Left renal cortex interstitium (tissue), 4 donors: ENCODE measurements at places on chromosomes 7 and 10.

GRCh38 chr10:69891057-69891617, 89.4 kb downstream of the COL13A1 start:
- DNase-seq = no peak

DNA sequence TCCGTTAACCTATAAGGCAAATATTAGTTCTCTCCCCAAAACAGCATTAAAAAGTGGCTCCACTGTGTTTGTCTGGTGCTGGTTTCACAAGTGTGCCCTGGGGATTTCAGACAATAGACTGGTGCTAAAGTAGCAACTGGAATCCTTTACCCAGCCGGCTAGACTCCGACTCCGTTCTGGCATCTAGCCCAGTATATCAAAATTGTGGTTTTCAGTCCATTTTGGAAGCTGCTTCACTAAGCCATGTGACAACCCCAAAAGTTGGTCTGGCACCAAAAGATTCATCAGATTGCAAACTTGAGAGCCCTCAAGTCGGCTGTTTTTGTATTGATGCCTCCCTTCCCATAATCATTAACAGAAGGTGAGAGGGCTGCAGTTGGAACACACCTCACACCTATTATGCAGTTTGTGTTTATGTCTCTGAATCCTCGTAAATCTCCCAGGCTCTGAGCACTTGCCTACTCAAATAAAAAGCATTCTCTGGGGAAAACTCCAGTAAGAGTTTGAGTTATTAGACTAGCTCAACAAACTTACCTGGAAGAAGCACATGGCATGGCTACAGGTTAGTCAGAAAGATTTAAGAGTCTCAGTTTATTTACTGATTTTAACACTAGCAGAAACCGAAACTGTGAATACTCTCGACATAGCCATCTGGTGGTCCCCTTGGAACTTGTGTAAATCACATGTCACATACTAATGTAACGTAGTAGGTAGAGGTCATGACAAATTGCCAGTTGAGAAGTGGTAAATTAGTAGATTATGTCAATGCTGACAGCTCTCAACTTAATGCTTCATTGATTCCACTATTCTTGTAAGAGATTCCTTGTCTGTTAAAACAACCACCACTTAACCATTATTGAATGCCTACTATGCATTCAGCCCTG, 14.8 kb upstream of the WNT16 start:
- DNase-seq = no peak

DNA sequence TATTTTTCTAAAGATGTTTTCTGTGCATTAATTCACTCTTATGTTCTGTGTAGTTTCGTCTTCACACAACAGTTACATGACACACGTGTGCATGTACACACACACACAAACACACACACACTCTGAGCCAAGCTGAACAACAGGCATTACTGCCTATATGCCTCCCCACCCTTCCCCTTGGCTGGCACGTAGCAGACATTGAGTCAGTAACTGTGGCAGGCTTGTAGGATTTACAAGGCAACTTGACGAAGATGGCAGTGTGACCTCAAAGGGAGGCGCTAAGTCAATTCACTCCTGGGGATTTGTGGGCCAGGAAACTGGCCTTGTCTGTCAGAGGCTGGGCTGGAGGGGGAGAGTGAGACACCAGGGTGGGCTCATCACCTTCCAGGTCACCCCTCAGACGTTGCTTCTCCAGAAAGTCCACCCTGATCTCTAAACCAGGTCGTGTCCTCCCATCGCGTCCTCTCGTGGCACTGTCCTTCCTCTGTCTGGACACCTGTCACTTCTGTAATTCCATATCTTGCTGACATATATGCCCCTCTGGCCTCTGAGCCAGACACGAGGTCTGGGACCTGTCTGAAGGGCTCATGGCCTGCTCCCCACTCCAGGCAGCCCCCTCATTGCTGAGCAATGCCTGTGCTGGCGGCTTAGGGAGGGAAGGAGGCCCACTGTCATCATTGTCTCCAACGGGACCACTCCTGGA, 41.1 kb upstream of the INPP5A start:
- DNase-seq = no peak

DNA sequence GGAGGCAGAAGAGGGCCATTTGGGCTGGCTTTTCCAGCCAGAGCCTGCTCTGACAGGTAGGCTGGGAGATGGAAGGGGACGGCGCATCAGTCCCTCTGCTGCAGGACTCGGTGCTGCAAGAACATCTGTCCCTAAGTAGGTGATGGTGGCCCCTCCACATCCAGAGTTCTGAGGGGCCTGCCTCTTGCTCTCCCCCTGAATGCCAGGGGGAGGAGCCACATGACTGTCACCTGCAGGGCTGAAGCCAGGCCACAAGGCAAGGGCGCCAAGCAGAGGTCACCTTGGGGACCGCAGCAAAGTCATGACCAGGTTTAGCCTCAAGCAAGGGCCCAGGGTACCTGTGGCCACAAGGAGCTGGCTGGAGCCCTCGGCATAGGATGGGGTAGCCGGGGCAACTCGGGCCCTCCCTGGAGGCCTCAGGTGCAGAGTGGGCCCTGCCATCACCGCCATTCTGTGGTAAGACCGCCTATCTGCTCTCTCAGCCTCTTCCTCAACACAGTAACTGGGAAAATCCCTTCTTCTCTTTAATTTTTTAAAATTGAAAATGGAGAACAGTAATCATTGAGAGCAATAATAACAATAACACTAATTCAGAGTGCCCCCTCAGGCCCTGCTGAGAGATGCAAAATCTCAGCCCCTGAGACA, 99.3 kb downstream of the FAM53B start:
- DNase-seq = no peak

DNA sequence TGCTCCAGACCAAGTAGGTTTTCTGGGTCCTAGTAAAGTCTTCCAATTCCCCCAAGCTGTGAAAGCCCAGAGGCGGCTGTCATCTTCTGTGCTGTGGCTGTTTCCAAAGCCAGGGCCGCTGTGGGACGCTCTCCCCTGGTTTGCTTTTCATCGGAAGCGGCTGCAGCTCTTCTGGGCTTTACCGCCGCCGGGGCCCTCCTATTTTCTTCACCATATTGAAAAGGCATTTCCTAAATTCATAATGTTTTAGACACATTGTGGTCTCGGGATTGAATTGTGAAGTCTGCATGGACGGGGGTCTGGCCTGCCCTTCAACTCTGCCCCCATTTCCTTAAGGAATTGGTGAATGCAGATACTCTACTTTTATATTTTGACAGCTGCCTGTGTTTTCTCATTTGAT, 551.4 kb upstream of the MGMT start:
- no peak for DNase-seq

GRCh38 chr7:70131817-70132216, 533.5 kb downstream of the AUTS2 start:
- no peak for DNase-seq

- DNase-seq = no peak
These were observed 80.4 kb downstream of the PPP1R3C start for GRCh38 chr10:91552274-91553095.

GRCh38 chr10:4883079-4883739, 57.2 kb downstream of the AKR1E2 start:
- no peak for DNase-seq

DNA sequence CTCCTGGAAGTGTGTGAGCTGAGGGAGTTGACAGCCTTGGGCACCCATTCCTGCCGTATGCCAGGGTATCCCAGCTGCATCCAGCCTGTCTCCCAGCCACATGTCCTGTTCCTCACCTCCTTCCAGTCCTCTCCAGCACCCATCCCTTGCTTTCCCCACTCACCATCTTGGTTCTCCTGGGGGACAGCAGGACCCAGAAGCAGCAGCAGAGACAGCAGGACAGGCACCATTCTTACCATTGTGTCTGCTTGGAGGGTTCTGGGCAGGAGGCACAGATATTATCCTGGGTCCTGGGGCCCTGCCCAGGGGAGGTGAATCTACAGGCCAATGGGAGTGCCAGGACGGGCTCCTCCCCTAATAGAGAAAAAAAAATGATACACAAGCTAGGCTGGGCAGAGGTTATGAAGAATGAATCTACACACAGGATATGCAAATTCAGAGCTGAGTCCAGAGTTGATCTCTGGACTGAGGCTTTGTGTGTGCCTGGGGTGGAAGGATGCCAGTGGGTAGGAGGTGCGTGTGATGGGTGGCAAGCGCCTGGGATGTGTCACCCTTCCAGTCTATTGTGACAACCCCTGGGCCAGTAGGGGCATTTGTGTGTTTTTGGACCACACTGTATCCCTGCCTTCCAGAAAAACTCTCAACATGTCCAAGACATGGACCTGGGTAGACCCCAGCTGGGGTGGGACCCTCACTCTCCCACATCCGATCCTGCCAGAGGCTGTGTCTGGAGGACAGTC, at the start of gene AZGP1:
AZGP1 (minus strand) TSS at position 250 of the 740 bp plus-strand sequence; CDS start at position 239, 11 bp downstream.
- no peak for DNase-seq

DNA sequence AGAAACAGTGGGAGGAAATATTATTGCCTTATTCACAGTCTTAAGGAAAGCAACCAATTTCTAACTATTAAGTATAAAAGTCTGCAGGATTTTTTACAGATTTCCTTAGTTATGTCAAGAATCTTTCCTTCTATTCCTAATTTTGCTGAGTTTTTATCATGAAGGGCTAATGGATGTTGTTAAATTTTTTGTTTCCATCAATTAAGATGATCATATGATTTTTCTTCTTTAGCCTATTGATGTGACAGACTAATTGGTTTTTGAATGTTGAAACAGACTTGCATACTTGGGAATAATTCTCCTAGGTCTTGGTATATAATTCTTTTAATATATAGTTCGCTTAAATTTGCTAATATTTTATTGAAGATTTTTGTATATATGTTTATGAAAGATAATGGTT, 569.1 kb upstream of the KCND2 start:
- no peak for DNase-seq

DNA sequence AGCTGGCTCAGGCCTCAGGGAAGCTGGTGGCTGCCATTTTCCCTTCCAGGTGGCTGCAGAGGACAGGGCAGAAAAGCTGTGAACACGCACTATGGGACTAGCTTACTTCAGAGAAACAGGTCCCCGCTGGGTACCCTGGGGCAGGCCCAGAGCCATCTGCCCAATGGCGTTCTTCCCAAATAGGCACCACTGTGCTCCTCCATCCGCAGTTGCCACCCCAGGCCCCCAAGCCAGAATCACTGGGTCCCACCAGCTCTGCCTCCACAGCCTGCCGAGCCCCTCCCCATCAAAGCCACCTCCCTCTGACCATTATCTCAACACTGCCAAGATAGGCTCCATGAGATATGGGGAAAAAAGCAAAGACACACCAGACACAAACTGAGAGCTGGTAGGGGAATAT, 11.4 kb downstream of the BUD31 start:
- no peak for DNase-seq

DNA sequence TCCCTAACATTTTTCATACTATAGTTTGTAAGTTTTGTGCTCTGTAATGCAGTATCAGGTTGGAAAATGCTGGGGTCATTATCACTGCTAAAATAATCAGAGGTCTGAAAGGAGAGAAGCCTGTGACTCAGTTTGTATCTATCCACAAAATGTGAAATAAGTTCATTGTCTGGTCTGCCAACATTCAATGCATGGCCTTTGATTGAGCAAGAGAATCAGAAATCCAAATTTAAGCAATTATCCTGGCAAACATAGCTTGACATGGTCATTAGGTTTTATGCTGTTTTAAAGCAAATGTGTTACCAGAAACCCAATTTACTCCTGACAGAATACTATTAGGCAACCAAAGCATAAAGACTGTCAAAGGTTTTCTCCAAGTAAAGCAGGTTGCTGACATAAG, 709.7 kb upstream of the SEMA3D start:
- no peak for DNase-seq

- DNase-seq = no peak
These were observed 203.7 kb downstream of the ARHGAP21 start for GRCh38 chr10:24519950-24520349.

GRCh38 chr10:6400331-6400730, 179.7 kb downstream of the PRKCQ start:
- no peak for DNase-seq

- DNase-seq = no peak
These were observed 37.8 kb downstream of the DIP2C start for GRCh38 chr10:651692-652091.

DNA sequence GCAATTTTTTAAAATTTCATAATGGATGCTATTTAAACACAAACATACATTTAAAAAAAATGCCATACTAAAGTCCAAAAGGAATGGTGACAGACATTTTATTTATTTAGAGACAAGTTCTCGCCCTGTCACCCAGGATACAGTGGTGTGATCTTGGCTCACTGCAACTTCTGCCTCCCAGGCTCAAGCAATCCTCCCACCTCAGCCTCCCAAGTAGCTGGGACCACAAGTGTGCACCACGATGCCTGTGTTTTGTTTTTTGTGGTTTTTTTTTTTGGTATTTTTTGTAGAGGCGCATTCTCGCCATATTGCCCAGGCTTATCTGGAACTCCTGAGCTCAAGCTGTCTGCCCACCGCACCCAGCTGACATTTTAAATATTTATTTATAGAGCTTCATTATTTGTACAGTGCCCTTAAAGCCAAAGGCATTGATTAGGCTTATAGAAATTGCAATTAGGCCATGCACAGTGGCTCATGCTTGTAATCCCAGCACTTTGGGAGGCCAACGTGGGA, 703.5 kb downstream of the AUTS2 start:
- no peak for DNase-seq

DNA sequence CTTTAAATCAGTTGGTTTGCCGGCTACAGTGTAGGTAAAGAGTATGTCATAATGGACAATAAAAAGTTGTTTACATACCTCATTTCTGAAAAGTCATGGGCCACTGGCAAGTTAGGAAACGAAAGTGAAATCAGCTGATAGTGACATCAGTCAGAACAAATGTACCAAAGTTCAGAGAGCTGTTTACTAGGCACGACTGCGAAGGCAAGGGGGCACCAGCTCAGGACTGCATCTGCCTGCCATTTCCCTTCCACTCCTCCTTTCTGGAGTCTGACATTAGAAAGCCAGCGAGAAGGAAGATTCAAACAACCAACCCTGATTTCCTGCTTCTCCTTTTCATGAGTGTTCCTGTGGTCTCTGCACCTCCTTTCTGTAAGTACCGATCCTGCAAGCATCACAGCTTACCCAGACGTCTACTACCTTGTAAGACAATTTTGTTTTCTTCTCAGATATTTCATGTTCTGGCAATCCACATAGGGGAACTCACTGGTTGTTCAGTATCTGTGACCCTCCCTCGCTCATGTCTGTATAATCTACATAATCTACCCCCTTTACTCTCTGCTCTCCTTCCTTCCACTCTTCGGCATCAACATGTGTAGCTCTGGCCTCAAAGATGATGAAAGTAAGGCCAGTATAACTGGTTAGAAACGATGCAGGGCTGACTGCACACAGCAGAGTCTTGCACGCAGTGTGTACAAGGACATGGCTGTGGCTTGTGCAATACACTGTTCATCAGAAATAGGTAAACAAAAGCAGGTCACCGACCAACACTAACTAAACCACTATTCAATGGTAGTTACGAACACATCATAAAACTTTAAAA, at the start of gene TMEM140:
TMEM140 (plus strand) TSS at position 174 of the 823 bp plus-strand sequence. CDS start 16,370 bp downstream, outside the sequence.
- no peak for DNase-seq

- no peak for DNase-seq
These were observed 118.1 kb downstream of the TYW1B start for GRCh38 chr7:72709909-72710308.
